Stimulated activated CD4-positive, alpha-beta T cell treated with anti-CD3 and anti-CD28 coated beads, Interleukin-2, amount 100 ng/mL, for 48 hours (primary cell): ENCODE measurements at places on chromosomes 7 and 10.

GRCh38 chr10:58546722-58547445, 34.2 kb downstream of the BICC1 start:
- no peak for DNase-seq

GRCh38 chr7:51255036-51255435, 61.6 kb downstream of the COBL start:
- DNase-seq = no peak

DNA sequence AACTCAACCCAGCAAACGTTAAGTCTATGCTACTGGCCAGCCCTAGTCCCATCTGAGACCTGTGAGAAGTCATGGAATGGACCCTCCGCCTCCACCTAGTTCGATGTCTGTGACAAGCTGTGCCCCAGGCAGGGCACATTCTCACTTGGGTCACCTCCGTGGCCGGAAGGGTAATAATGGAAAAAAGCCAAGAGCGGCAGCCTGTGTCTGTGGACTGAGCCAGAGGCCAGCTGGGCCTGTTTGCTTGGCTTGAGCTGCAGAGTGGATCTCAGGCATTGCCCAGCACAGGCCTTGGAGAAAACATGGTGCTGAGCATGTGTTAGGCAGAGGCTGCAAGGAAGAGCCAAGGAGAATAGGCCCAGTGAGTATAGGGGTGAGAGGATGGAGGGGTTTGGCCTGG, 97.8 kb downstream of the GALNT17 start:
- DNase-seq = no peak

GRCh38 chr10:84166620-84167288, 6.8 kb upstream of the GPR15LG start:
- no peak for DNase-seq

- DNase-seq = no peak
Observed at GRCh38 chr10:48759113-48759901, 74.6 kb downstream of the WDFY4 start.

DNA sequence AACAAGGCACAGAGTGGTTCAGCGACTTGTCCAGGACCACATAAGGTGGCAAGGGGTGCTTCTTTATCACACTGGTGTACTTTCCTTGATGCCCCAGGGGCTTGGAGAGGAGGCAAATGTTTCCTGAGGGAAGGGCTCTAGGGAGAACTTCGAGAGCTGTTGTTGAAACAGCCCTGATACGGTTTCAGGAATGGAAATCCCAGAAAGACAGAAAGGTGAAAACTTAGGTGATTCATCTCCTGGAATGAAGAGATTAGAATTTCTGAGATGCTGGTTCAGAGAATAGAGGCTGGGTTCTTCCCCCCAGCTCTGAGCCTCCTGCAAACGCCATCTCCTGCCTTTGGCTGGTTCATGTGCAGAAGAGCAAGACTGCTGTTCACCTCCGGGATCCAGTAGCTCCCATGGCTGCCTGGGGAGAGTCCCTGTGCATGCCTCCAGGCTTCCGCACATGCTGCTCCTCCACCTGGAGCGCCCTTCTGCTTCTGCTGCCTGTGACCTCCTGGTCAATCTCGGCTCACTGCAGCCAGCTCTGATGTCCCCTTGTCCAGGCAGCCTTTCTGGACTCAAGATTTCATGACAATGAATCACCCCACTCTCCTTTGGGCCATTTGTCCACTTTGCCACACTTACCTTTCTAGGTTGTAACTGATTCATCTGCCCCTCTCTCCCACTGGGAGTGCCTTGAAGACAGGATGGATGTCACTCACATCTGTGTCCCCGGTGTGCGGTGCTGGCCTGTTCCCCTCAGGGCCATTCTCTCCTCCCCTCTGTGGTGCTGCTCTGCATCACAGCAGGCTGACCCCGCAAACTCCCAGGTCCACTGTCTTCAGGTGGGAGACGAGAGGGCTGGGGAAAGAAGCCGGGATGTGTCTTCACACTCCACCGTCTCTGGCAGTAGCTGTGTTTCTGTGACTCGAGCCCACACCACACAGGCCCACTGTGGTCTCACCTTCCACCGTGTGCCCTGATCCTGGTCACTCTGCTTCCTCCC, 3.6 kb upstream of the CDH23 start:
- no peak for DNase-seq
